EH (cell line): ENCODE measurements at places on chromosomes 5 and 9.

DNA sequence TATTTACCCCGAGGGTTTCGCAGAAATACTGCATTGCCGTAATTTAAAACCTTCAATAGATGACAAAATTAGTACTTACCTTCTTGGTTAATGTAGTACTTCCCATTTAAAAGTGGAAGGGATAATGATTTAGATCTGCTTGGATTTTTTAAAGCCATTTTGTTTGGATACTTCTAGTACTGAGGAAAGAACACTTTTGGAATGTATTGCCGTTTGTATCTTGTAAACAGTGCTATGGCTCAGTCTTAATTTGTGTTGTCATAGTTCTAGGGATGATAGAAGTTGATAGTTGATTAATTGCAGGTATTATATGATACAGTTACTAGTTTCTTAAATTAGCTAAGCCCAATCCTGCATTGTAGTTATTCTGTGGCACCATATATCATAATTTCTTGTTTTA, 33.1 kb downstream of the TNPO1 start:
- no peak for DNase-seq

DNA sequence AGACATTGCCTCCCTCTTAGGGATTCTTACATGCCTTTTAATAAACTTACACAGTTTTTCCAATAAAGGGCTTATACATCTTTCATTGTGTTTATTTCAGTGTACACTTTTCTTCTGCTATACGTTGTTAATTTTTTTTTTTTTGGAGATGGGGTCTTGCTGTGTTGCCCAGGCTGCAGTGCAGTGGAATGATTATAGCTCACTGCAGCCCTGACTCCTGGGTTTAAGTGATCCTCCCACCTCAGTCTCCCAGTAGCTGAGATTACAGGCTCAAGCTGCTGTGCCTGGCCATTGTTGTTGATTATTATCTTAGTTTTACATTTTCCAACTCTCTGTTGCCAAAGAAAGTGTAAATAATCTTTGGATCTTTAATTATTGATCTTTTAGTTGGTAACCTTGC, 89.8 kb downstream of the GTF3C4 start:
- no peak for DNase-seq

DNA sequence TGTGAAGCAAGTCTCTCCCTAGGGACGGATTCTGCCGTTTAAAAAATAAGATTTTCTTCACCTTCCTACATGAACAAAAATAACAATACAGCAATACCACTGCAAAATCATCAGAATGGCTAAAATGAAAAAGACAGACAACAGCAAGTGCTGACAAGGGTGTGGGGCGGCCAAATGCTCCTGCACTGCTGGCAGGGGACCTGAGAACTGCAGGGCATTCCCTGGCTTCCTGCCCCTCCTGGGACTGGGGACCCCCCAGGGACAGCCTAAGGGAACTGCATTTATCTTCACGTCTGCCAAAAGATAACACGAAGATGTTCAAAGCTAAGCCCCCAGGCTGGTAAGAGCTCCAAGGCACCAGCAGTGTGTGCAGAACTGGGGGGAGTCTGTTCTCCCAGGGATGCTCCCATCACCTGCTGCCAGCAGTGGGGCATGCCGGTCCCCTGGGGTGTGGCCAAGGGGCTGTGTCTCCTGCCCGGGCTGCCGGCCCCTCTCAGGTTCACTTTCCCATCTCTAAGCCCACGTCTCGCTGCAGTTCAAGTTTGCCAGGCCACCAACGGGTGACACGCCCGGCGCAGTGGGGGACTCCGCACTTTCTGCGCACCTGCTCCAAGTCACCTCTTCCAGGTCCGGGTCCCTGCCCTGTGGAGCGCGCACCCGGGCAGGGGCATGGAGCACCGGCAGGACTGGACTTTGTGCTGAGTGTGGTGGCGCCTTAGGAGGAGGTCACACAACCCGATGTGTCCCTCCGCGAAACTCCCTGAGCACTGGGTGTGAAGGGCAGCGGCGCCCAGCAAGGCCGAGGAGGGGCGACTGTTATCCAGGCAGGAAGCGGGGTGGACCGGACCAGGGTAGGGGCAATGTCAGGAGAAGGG, 4.5 kb upstream of the EGFL7 start:
- DNase-seq: no peak

- no peak for DNase-seq
Observed at GRCh38 chr5:122202952-122203351, 73.6 kb downstream of the ZNF474 start.
